Stimulated activated naive CD4-positive, alpha-beta T cell (primary cell): ENCODE measurements at places on chromosomes 7 and 10.

GRCh38 chr7:20778063-20778721, 8.5 kb downstream of the SP8 start:
- no peak for DNase-seq

- no peak for DNase-seq
Measured at GRCh38 chr10:24869354-24870015, 82.9 kb downstream of the PRTFDC1 start.

DNA sequence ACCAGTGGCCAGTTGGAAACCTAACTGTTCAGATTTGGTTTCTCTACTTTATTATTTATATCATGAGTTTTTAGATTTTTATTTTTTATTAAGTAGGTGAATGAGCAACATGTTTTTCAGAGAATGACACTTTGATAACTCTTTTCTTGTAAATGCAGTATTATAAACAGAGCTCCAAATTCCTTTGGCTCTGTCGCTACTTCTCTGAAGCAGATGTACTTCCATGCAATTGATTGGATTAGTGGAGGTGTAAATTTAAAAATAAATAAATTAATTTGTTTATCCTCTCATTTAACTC, 34.3 kb upstream of the ICA1 start:
- DNase-seq = no peak

GRCh38 chr7:2412587-2413201, 9.3 kb downstream of the CHST12 start:
- DNase-seq = no peak

DNA sequence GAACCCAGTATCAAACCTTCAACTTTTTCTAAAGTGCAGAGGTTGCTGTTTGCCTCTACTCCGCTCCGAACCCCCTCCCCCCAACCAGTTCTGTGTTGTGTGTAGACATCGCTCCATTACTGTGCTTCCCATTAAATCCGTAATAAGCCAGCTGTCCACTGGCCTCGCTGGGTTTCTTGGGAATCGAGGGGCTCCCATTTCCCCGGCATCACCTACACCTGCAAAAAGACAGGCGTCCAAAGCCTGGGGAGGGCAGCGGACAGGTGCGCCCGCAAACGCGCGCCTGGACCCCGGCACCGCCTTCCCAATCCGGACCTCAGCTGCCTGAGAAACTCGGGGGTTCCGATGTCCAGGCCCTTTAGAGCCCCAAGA, 631 bp downstream of the RTKN2 start:
- DNase-seq = no peak

GRCh38 chr10:122402548-122403131, 28.1 kb downstream of the PLEKHA1 start:
- DNase-seq = no peak

- DNase-seq = no peak
Measured at GRCh38 chr7:105705427-105705826, 124.1 kb upstream of the EFCAB10 start.

DNA sequence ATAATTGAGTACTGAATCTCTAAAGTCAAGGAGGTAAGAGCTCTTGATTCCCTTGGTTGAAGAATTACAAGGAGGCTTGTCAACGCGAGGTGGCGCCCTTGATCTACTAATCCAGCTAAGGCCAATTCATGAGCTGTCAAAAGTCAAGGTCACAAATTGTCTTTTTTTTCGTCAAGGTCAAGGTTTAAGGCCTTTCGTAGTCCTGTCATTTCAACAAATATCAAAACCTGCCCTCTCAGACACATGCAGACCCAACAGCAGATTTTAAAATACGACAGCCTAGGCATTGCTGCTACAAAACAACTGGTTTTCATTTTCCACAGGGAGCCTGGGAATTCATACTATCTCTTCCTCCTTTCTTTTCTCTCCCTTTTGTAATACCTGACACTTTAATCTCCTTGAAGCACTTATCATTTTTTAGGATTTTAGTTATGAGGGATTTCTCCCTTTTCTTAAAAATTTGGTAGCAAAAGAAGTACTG, 3.6 kb downstream of the HOXA13 start:
- DNase-seq = peak; percentile 46

- no peak for DNase-seq
Measured at GRCh38 chr7:28941633-28942032, 16.5 kb downstream of the TRIL start.

DNA sequence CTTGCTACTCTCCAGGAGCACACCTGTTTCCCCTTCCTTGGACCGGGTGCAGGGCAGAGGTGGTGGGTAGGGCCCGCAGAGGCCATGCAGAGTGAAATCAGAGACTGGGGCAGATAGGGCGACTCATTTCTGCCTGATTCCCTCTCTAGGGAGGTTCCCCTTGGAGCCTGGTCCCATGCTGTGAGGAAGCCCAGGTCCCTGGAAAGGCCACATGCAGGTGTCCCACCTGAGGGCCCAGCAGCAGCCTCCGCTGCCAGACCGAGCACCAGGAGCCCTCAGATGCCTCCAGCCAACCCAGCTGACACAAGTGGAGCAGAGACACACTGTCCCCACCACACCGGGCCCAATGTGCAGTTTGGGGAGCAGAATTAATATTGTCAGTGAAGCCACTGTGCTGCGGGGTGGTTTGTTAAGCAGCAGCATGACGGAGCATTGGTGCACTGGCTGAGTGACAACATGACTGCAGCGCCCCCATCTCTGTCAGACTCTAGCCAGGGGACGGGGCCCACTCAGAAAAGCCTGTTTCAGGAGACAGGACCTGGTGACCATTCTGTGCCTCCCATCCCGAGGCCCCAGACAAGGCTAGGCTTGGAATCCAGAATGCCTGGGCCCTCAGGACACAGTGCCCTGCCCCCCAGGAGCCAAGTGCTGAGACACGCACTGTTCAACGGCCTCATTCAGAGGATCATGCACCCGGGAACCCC, 30.4 kb upstream of the RET start:
- no peak for DNase-seq

DNA sequence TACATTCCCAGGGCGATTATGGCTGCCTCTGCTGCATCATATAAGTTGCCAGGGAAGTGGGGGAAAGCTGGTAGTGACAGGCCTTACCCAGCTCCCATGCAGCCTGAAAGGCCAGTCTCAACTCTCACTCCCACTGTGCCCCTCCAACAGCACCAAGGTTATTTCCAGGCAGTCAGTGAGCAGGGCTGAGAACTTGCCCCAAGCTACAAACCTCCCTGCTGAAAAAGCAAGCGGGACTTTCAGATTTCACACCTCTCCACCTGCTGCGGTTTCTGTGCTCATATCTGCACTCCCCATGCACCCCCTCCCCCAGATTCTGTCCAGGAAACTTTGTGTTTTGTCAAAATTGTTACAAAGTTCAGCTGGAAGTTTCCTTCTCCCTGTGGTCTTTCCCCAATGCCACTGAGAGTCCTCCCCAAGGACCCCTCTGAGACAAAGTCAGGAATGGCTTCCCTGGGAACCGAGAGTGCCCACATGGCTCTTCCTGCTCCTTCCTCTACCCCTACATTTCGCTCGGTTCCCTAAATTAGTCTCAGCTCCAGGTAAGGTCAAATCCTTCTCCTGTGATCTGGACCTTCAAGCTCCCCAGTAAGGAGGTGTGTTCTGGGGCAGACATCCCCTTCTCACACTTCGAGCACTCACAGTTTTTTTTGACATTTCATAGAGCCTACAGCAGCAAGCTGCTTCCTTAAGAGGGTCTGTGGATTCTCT, 25.3 kb upstream of the WNT2 start:
- DNase-seq = no peak
